Thoracic aorta (tissue), 2 donors: ENCODE measurements at places on chromosomes 2 and 18.

DNA sequence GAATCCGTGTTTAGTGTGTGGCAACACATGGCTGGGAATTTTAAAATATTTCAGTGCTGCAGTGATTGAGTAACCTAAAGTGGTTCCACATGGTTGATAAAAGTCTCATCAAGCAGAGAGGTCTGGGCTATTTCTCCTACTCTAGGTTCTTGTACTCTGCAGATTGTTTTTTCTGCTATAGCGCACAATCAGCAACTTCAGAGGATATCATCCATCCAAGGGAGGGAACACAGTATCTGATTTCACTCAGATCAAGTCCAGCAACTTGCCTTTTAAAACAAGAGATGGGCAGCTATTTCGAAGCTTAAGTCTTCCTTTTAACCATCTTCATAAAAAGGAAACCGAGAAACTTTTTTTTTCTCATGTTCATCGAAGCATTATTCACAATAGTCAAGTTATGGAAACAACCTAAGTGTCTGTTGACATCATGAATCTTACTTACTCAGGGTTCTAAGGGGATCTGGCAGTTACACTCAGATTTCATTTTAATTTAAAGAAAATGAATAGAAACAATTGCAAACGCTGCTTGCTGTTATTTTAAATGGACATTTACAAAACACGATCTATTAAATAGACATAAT lies 172.7 kb upstream of the TRIB2 start:
- no peak for DNase-seq
- H3K27me3 ChIP-seq, result no peaks in the 10 kb centered on the region
- H3K4me3 ChIP-seq, result no peak overlapping the region
- no peaks in the 10 kb centered on the region for H3K36me3 ChIP-seq
- no peak overlapping the region for H3K27ac ChIP-seq

DNA sequence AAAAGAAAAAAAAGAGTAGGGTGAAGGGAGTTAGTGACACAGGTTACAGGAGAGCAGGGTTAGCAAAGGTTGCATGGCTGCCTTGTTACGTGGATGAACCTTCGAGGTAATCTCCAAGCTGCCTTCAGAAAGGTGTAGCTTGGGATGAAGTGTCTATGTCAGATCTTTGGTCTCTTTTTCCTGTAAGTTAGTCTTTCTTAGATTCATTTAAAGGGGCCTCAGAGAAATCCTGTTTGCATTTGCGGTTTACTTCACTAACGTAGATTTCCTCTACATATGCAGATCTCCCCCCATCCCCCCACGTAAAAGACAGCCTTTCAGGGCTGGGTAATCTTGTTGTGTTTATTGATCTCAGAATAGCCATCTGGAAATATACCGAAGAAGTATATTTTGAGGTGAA lies 83.7 kb downstream of the MTA3 start:
- no peaks in the 10 kb centered on the region for H3K27me3 ChIP-seq
- peaks cover 3% of the 10 kb centered on the region for H3K36me3 ChIP-seq
- DNase-seq, result no peak
- no peak overlapping the region for H3K27ac ChIP-seq

DNA sequence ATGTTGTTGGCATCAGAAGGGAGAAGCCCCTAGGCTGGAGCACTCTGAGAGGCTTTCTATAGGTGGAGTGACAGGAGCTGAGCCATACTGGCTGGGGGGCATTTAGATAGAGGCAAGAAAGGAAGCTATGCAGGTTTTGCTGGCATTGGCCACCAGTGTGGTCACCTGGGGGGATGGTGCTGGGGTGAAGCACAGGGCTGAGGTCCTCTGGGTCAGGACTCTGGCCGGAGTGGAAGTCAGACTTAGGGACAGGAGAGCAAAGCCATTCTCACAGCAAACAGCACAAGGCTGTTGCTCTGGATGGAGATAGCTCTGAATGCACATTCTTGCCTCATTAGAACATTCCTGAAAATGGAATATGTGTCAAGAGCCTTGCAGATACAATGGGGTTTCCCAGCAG lies 47.4 kb downstream of the NTSR2 start:
- no peak overlapping the region for H3K27ac ChIP-seq
- no peak for DNase-seq
- H3K4me1 ChIP-seq, result no peaks in the 10 kb centered on the region

- no peak overlapping the region for H3K4me3 ChIP-seq
- H3K36me3 ChIP-seq, result no peaks in the 10 kb centered on the region
- DNase-seq, result no peak
Observed at GRCh38 chr2:23241121-23241520, 143.9 kb upstream of the KLHL29 start.

DNA sequence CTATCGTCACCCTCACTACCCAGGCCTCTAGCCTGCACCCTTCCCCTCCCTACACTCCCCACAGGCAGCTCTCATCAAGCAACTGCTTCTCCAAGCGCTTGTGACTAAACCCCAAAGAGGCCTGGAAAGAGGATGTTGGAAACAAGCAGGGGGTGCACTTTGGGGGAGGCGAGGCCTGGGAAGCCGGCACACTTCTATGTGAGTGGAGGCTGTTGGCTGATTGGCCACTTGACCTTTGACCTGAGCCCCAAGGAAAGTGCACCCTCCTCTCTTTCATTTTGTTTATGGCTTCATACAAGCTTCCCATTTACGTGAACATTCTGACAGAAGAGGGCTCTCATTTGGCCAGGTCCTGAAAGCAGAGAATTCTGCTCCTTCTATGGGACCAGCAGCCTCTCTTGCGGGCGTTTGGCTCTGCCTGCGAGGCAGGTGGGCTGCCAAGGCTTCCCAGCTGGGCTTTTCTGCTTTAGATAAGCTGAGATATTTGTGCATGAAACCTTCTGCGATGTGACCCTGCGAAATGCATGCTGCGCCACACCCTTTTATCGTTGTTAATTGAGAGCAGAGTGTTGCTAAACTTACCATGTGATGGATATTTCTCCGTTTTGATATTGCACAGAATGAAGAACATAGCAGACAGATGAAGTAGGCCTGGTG lies 134.8 kb upstream of the NCK2 start:
- H3K4me3 ChIP-seq, result no peak overlapping the region
- H3K27me3 ChIP-seq, result no peaks in the 10 kb centered on the region
- DNase-seq, result no peak

GRCh38 chr2:169637620-169638019 lies 53.5 kb downstream of the PPIG start:
- no peaks in the 10 kb centered on the region for H3K4me1 ChIP-seq
- H3K4me3 ChIP-seq, result no peak overlapping the region
- no peak overlapping the region for H3K27ac ChIP-seq
- no peak for DNase-seq
- no peaks in the 10 kb centered on the region for H3K27me3 ChIP-seq

DNA sequence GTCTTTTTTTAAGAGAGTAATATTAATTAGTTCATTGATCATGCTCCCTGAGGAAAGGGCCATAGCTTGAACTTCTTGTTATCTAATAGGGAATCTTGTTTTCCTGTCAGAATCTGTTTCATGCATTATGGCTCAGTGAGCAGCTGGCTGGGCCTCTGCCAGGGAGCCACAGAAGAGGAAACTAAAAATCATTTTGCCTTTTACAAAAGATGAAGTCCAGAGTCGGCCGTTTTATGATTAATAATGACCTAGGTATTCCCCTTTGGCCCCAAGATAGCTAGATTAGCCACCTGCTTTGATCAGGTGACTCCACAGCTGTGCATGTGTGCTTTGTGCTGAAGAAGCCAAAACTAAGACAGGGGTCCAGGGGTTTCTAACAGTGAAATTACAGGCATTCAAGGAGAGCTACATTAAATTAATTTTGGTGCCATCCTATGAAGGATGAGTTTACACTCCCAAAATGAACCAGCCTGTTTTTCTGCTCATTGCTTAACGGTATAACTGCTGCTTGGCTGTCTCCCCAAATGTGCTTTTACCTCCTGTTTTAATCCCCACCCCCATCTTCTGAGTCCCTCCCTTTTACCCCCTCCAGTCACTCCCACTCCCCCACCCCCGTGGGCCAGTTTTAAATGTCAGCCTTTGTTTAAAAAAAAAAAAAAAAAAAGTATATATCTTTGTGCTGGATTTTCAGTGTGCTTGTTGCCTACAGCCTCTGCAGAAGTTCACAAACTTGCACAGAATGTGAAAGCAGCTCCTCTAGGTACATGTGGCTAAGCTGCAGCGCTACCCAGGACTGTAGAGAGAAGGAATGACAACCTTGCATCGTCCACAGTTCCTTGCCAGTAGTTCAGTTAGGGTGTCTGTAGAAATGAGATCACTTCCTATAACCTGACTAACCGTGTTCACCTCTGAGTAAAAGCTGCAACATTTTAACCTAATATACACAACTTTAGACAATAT lies 93.1 kb downstream of the CABLES1 start:
- H3K36me3 ChIP-seq, result no peaks in the 10 kb centered on the region
- peaks cover 81% of the 10 kb centered on the region for H3K4me1 ChIP-seq
- no peaks in the 10 kb centered on the region for H3K27me3 ChIP-seq
- DNase-seq, result no peak
- no peak overlapping the region for H3K4me3 ChIP-seq

GRCh38 chr2:237555560-237555959 lies 10.8 kb upstream of the PRLH start:
- no peak for DNase-seq
- no peak overlapping the region for H3K27ac ChIP-seq
- H3K27me3 ChIP-seq, result no peaks in the 10 kb centered on the region
- H3K4me3 ChIP-seq, result no peak overlapping the region
- H3K36me3 ChIP-seq, result no peaks in the 10 kb centered on the region
- no peaks in the 10 kb centered on the region for H3K4me1 ChIP-seq

DNA sequence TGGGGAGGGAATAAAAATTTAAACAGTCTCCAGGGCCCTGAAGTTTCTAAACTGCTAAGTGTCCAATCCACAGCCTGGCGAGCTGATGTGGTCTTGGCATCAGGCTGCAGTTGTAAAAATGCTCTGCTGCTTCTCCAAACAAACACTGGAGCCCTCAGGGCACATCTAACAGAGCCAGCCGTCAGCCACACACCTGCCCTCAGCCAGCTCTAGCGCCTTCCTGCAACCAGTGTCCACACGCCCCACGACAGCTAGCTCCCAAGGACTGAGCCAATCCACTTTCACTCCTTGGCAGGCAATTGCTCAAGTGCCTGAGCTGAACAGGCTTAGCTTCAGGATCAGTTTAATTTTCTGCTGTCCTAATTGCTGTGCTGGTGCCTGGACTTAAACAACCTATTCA lies 446.4 kb upstream of the RAB12 start:
- no peaks in the 10 kb centered on the region for H3K36me3 ChIP-seq
- DNase-seq, result no peak
- H3K27ac ChIP-seq, result no peak overlapping the region

GRCh38 chr2:19748073-19748375 lies 153.8 kb downstream of the TTC32 start:
- no peak for DNase-seq
- peak overlapping the region; percentile 76 for H3K27ac ChIP-seq
- H3K4me1 ChIP-seq, result peaks cover 12% of the 10 kb centered on the region
